Activated CD8-positive, alpha-beta T cell treated with anti-CD3 and anti-CD28 coated beads, Interleukin-2, amount 10 ng/mL, durations not matched to agents 7 days and 5 days (primary cell): ENCODE measurements at places on chromosomes 1 and 21. TPM values are rescaled to one million over a fixed set of nuclear protein-coding genes. Genes with fewer than 3 reads are reported as not detected.

The ZMYND12 gene
- 0.79 TPM for total RNA-seq

The DVL1 gene
- 30.7 TPM for total RNA-seq

The G0S2 gene
- not detected for total RNA-seq

The PPP1R12B gene
- 21.9 TPM for total RNA-seq

The FAM72A gene
- total RNA-seq = 30.4 TPM

The COL16A1 gene
- total RNA-seq = not detected

The ATG4C gene
- total RNA-seq = 10.0 TPM

The FCGR1A gene
- total RNA-seq = not detected

GRCh38 chr1:54835970-54836369 lies 34.8 kb upstream of the TTC22 start:
- no peak for DNase-seq

DNA sequence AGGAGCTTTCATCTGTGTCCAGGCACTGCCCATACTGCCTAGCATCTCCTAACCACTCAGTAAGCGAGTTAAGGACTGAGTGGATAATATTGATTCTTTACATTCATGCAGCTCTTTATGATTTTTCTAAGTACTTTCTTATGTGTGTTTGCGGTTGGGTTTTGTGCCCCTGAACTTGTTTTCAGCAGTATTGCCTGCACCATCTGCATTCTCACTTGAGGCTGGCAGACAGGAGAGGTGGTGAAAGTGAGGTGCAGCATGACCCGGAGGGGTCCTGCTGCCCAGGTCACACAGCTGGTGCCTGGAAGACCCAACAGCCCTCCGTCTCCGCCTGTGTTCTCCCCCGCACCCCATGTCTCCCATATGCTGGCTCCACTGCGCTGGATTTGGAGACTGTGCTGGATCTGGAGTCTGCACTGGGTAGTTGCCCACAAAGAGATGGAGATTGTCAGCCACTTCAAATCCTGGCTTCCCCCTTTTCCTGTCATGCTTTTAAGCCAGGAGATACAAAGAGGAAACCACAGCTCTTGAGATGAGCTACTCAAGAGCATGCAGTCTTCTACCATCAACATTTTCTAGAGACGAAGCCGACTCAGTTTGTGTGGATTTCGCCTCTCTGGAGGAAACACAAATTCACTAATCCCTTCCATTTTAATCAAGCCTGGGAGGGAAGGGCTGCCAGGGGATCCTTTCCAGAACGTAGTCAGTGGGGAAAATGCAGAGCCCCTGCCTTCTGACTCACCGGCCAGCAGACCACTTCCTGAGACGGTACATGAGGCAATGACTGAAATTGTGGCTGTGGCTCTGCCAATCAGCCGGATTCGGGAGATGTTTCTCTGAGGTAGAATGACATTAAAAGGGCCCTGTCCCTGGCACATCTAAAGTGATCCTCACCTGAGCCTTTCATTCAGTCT lies 71.7 kb upstream of the ANGPTL1 start:
- DNase-seq = peak; percentile 45

- no peak for DNase-seq
Measured at GRCh38 chr1:236247286-236247685, 34.5 kb downstream of the ERO1B start.

- DNase-seq = no peak
Measured at GRCh38 chr1:76082062-76082461, 7.5 kb downstream of the ST6GALNAC3 start.

GRCh38 chr1:194833111-194833510 lies 1646.7 kb upstream of the B3GALT2 start:
- DNase-seq = no peak

DNA sequence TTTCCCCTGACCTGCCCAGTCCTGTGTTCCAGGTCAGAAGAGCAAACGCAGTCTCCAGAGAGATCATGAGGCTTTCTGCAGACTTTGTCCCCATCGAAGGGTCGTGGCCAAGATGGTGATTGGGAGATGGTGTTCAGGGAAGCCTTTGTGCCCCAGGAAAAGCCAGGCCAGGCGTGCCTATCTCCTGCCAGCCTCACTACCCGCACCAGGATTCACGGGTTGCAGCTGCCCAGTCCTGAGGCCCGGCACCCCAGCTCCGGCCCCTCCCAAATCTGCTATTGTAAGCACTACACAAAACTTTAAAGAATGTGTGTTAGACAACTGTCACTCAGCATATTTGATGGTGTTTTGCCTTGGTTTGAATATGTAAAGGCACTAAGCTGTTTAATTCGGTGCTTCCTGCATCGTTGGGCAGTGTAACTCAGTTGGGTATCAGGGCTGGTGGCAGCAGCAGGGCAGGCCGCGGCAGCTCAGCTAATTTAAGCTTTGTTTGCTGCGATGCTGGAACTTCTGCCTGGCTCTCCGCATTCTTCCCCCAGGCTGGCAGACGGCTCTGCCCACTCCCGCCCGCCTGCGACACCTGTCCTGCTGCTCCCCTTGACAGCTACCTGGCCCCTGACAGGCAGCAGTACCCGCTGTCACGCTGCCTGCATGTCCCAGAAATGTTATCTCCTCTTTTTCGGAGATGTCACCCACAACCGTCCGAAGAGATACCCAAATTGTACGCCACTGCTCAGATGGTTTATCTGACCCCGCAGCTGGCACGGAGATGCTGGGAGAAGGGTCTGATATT lies 209.0 kb upstream of the VAMP3 start:
- no peak for DNase-seq

GRCh38 chr1:162899422-162900146 lies 38.6 kb upstream of the CCDC190 start:
- no peak for DNase-seq

DNA sequence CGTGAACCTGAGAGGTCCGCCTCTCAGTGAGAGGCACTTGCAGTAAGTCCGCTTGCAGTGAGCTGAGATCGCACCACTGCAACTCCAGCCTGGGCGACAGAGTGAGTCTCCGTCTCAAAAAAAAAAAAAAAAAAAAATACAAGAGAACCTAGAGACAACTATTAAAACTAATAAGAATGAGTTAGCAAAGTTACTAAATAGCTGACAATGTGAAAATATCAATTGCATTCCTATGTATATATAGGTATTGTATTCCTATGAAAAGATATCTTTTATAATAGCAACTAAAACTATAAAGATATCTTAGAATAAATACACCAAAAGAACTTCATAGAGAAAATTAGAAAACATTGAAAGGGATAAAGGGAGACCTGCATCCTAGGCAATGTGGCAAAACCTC lies 20.3 kb downstream of the FLVCR1 start:
- DNase-seq = no peak

GRCh38 chr1:159121526-159121925 lies 45.0 kb upstream of the AIM2 start:
- no peak for DNase-seq

DNA sequence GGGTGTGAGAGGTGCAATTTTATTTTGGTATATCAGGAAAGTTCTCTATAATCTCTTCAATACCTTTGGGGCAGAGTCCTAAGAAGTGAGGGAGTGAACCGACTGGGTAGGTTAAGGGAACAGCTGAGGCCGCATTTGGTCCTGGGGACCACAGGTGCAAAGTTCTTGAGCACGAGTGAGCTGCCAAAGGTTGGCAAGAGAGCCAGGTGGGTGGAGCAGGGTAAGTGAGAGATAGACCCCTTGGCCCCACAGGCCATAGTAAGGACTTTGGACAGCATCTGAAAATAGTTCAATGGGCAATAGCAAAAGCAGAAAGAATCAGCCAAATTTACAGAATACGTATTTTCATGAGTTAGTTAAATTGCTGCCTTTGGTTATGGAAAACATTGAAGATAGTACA lies 11.0 kb upstream of the NID1 start:
- DNase-seq = no peak

DNA sequence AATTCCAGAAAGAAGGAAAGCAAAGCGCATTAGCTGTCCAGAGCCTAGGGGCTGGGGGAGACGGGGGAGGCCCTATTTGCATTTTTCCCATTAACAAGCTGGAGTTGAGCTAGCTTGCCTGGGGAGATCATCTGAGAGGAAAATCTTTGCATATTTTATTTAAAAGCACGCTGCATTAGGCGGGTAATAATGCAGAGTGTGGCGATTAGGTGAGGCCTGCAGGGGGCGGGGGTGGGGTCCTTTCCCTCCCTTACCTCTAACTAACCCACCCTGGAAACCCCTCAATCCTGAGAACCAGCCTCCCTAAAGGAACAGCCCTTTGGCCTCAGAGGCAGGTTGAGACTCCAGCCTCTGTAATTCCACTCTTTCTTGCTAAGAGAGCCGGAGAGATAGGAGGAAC lies 16.2 kb downstream of the C1orf216 start:
- no peak for DNase-seq

DNA sequence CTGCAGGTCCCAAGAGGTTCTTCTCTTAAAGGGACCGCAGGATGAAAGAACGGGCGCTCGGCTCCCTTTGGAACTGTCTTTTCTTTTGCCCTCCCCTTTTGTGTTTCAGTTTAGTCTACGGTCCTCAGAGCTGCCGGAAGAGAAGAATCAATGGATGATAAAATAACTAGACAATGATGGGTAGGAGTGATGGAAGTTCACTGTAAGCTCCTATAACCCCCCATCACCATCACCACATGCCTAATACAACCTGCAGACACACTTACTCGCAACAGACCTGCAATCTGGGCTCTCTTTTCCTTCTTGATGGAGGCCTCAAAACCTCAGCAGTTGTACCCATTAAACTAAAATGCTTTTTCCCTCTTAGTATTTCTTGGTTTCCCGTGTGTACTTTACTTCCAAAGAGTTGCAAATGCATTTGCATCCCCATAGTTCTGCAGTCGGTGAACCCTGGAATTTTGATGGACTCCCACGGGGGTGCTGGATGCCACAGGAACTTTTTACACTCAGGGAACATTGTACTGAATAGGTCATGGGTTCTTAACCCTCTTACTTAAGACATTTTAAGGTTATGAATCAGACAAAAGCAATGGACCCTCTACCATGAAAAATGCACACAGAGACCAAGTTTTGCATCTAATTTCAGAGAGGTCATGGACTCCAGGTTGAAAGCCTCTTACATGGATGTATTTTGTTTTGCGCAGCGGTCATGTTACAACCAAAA lies 633 bp upstream of the RFX5 start:
- DNase-seq = no peak

DNA sequence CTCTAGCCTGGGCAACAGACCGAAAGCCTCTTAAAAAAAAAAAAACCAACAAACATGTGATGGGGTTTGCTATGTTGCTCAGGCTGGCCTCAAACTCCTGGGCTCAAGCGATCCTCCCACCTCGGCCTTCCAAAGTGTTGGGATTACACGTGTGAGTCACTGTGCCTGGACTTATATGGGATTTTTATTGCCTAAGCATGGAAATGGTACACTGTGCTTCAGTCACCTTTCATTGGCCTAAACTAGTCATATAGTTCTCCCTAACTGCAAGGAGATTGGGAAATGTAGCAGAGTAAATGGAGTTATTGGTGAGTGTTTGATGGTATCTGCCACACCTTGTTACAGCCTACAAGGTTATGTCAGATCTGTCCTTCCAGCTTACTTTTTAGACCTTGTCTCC lies 17.2 kb upstream of the MEF2D start:
- no peak for DNase-seq

DNA sequence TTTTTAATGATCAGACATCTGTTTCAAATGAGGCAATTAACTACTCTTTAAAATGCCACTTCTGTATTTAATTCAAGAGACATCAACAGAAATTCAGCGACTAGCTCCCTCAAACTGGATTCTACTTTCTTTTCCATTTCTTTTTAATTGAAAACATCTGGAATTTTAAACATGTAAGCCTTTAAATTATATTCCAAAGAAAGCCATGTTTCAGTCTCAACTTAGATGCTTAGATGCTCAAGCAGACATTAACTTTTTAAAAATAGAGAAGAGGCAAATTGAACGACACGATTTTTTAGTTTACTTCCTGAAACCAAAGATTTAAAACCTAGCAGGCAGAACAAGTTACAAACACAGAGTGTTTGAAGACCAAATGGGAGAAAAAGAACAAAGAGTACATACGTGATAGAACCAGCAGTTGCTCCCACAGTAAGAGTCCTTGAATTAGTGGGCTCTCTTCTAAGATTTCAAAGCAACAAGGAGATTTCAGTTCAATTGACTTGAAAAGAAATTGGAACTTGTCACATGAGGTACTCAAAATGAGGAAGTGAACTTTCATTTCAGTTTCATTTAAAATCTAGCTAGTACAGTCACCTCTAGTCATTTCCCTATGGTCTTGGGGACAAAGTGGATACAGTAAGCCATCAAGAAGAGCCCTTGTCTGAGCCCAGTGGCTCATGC lies at the start of gene CTSS:
CTSS (minus strand) TSS at position 483 of the 681 bp plus-strand sequence. CDS start 1,015 bp downstream, outside the sequence.
- DNase-seq = peak; percentile 25

DNA sequence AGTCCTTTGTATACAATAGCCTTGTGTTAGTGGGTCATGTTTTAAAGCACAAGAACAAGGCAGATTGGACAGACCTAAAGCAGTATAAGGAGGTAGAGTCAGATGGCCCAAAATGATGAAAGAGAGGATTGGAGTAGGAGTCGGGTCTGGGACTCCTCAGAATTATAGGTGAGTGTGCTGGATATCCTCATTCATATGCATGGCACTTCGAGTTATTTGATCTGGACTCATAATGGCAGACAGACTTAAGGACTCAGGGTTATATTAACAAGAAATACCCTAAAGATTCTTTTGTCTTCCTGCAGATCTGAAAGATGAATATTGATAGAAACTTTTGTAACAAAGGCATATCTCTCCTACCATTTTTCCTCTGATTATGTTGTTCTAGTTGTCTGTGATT lies 92.7 kb downstream of the GABPA start:
- no peak for DNase-seq

DNA sequence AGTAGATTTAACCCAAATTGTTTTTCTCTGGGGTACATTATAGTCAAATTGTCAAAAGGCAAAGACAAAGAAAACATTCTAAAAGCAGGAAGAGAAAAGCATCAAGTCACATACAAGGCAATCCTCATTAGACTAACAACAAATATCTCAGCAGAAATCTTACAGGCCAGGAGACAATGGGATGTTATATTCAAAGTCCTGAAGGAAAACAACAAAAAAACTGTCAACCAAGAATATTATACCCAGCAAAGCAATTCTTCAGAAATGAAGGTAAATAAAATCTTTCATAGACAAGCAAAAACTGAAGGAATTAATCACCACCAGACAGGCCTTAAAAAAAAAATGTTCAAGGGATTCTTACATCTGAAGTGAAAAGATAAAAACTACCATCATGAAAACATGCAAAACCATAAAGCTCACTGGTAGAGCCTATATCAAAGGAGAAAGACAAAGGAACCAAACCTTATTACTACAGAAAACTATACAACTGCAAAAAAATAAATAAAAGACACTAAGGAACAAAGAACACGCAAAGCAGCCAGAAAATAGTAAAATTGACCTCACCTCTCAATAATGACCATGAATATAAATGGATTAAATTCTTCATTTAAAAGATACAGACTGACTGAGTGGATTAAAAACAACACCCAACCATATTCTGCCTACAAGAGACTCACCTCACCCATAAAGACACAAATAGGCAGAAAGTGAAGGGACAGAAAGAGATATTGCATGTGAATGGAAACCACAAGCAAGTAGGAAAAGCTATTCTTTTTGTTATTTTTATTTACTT lies 113.8 kb upstream of the ZC3H11B start:
- DNase-seq = no peak
